Spleen (tissue), 13 donors: ENCODE measurements at places on chromosomes 2 and 18. TPM values are rescaled to one million over a fixed set of nuclear protein-coding genes. Genes with fewer than 3 reads are reported as not detected.

DNA sequence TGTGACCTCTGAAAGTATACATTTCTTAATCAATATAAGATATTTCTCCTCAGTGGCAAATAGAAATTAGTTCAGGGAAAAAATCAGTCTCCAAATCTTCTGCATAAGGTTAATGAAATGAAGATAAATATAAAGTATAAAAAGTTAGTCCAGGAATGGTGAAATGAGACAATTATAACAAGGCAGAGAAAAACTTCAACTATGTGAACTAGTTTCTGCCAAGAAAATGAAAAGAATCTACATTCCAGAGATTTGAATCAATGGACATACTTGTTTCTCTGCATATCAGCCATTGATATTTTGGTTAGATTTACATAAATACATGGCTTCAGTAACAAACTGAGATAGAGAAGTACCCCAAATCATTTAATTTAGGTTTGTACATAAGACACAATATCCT lies 249.0 kb downstream of the EXOC6B start:
- no peak for DNase-seq

- no peak for DNase-seq
Observed at GRCh38 chr18:35059280-35059927, 18.2 kb downstream of the MAPRE2 start.

DNA sequence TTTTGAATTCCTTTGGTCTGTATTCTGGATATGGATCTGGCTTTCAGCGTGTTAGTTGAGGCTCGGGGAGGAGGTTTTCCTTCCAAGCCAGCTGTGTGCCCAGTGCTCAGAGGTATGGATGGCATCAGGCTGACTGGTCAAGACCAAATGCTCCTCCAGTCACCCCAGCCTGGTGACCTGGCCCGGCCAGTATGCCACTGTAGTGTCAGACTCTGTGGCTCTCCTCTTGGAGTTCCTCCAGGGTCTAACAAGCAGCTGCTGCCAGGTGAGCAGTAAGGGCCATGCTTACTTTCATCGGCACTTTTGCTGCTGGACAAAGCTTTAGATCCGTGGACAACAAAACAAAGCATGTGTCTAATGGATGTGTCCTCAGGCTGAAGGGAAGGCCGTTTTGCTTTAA lies 44.1 kb downstream of the CABLES1 start:
- DNase-seq = no peak

NYAP2 gene
- polyA plus RNA-seq = 0.09 TPM

GRCh38 chr2:197234671-197235191 lies 75.8 kb downstream of the ANKRD44 start:
- no peak for DNase-seq

DNA sequence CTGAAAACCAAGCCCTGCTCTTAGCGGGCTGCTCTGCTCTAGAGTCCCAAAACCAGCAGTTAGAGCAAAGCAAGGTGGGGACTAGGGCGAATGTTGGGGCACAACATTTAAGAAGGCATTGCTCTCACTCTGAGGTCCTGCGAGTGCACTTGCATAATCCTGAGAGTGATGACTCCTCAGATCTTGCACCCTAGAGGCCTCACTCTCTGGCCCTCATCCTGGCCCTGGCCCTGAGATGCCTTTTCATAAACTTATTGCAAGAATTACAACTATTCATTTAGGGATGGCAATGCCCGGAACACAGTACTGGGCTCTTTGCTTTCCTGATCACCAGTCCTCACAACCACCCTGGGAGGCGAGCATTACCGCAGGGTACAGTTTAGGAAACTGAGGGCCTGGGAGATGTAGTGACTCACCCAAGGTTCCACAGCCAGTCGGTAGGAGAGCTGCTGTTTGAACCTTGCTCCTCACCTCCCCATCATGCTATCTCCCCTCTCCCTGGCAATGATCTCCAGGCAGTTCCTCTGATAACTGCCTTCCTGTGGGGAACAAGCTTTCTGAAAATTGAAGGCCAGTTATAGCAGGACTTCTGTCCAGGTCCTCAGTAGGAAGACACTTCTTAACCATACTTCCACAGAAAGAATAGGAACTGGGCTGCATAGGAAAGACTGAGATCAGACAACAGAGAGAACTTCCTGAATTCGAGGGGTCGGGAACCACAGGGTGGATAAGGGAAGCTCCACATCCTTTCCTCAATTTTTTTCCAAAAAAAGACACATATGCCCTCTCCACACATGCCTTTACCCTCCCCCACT lies 91.3 kb downstream of the TNS1 start:
- DNase-seq = no peak

TPO gene
- polyA plus RNA-seq = 24.2 TPM

DNA sequence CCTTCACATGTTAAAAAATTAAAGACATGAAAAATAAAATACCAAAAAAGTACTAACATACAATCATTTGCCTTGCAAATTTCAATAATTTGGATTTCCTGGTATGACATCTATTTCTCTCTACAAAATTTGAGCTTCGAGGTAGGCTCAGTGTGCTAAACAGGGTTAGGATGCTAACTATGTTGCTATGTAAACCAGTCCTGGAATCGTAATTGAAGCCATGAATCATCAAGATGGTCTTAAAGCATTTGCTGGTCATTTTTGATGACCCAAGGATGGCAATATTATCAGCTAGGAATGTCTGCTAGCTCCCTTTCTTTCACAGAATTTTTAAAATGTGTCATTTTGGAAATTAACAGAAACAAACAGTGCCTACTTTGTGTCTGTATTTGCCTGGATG lies 107.9 kb upstream of the TTC39C start:
- no peak for DNase-seq

DNA sequence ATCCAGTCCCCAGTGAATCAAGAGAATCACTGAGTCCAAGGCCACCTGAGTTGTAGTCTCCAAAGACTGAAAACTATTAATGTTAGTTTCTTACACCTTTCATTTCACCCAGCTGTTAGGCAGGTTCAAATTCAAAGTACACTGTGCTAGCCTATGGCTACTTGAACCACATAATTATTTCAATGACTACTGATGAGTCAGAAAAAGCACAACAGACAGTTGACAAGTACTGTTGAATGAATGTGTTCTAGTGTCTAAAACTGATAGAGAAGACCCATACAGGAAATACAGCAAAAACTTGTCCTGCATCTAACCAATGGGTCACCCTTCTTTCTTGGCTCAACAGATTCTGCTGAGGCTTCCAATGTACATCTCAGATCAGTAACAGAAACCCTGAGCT lies 160.9 kb downstream of the MYO5B start:
- DNase-seq = no peak

- DNase-seq = no peak
Observed at GRCh38 chr2:199322151-199322550, 135.6 kb downstream of the SATB2 start.

KCNE4 gene
- 1.0 TPM for polyA plus RNA-seq

- peak; percentile 49 for DNase-seq
Observed at GRCh38 chr2:219017201-219017931, 23.9 kb downstream of the CFAP65 start.

- no peak for DNase-seq
Observed at GRCh38 chr2:234686088-234686890, 189.4 kb upstream of the ARL4C start.

DNA sequence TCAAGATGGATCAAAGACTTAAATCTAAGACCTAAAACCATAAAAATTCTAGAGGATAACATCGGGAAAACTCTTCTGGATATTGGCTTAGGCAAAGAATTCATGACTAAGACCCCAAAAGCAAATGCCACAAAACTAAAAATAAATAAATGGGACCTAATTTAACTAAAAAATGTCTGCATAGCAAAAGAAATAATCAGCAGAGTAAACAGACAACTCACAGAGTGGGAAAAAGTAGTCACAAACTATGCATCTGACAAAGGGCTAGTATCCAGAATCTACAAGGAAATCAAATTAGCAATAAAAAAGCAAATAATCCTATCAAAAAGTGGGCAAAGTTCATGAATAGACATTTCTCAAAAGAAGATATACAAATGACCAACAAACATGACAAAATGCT lies 18.2 kb upstream of the ASB18 start:
- DNase-seq = no peak

CTNNA2 gene
- polyA plus RNA-seq = not detected

DNA sequence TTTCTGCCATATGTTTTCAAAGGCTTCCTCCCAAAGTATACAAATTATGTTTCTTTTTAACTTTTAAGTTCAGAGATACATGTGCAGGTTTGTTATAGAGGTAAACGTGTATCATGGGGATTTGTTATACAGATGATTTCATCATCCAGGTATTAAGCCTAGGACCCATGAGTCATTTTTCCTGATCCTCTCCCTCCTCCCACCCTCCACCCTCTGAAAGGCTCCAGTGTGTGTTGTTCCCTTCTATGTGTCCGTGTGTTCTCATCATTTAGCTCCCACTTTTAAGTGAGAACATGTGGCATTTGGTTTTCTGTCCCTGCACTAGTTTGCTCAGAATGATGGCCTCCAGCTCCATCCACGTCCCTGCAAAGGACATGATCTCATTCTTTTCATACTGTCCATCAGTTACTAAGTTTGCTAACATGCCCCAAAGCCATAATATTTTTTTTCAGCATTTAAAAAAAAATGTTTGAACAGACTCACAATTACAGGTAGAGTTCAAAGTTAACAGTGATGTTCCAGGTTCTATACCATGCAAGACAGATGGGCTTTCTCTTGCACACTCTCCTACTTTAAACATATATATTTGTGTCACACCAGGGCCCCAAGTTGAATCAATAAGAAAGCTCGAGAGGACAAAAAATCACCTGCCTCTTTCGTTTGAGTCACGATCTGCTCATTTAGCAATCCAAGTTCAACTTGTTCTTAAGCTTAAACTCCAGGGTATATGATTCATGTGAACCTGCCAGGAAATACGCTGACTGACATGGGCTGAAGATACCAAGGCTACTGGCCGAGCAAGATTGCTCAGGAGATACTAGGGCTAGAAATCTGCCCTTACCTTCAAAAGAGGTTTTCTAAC lies 77.6 kb downstream of the AP1S3 start:
- DNase-seq = no peak

SCN9A gene
- 2.1 TPM for polyA plus RNA-seq

DNA sequence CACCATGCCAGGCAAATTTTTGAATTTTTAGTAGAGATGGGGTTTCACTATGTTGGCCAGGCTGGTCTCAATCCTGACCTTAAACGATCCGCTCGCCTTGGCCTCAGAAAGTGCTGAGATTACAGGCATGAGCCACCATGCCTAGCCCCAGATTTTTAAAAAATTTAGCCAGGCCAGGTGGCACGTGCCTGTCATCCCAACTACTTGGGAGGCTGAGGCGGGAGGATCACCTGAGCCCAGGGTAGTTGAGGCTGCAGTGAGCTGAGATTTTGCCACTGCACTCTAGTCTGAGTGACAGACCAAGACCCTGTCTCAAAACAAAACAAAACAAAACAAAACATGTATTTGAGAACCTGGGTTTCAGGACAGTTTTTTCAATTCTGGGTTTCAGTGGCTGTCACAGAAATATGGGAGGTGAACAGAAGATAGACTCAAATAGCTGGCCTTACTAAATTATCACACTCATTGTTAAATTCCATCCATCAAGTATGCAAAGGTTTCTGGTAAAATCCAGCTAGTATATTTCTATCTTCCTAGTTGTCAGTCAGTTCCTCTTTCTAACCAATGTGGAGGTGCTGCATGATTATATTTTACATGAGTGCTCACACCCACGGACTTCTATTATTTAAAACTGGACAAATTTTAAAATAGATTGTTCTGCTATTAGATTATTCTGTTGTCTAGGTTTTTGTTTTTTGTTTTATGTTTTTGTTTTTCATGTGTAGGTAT lies 5.4 kb downstream of the ALPG start:
- no peak for DNase-seq

DNA sequence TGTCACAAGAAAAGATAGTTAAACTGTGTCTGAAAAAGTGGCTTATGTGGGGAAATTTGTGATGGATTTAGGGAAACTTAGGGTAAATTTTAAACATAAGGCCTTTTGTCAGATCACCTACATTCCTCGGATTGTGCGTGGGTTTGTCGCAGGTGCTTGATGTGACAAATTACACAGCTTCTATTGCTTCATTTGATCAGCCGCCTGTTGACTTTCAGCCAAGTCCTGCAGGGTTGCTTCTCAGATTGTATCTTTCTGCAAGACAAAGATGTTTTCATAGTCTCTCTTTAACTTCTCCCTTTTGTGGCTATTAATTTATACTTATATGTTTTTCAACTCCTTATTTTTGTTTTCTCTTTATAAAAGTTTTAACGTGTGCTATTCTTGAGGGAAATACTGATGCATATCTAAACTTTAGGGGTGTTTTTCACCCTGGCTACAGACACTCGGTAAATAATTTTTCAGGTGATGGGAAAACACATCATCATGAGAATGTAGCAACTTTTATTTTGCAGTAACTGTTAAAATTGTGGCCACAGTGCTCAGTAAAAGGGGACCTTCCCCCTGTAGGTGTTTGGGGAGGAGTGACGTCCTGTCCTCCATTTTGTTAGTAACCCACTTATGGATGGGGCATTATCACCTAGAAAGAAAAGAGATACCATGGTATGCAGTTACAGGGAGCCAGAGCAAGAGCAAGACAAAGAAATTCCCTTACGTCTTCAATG lies 31.4 kb downstream of the GALM start:
- DNase-seq = no peak

- peak; percentile 62 for DNase-seq
Observed at GRCh38 chr2:233477548-233478433, 88.8 kb downstream of the USP40 start.

DNA sequence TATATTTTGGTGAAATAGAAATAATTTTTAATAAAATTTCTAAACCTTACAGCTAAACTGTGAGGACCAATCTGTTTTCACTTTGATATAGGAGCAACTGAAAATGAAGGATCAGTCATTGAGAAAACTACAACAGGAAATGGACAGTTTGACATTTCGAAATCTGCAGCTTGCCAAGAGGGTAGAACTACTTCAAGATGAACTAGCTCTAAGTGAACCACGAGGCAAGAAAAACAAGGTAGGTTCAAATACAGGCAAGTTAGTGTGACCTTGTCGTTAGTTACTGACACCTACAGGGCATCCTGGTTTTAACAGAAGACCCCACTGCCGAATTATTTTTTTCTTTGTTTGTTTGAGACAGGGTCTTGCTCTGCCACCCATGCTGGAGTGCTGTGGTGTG lies 75.5 kb upstream of the STON1 start:
- no peak for DNase-seq

DNA sequence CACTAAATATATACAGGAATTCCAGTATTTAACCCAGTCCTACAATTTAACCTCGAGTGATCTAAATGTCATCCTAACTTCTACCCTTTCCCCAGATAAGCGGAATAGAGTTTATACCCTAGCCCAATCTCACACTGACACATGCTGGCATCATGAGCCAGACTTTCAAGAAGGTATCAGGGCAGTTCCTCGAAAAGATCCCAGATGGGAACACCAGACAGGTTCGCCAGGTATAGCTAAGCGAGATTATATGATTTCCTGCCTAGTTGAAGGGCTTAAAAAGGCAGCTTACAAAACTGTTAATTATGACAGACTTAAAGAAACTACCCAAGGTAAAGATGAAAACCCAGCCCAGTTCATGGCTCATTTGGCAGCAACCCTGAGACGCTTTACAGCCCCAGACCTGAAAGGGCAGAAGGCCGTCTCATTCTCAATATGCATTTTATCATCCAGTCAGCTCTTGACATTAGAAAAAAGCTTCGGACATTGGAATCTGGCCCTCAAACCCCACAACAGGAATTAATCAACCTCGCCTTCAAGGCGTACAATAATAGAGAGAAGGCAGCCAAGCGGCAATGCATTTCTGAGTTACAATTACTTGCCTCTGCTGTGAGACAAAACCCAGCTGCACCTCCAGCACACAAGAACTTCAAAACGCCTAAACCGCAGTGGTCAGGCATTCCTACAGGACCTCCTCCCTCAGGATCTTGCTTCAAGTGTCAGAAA lies 668.2 kb upstream of the PKDCC start:
- no peak for DNase-seq

GRCh38 chr2:238528953-238529781 lies 102.4 kb downstream of the ASB1 start:
- peak; percentile 25 for DNase-seq

MOCOS gene
- 0.18 TPM for polyA plus RNA-seq

- no peak for DNase-seq
Observed at GRCh38 chr2:107462181-107462580, 364.5 kb upstream of the RGPD4 start.
